CD4-positive, alpha-beta T cell treated with Interleukin-2 at 100 ng/mL for 4 hours (primary cell): ENCODE measurements at places on chromosomes 12 and 14.

- no peak for DNase-seq
These were observed 32.3 kb downstream of the MED13L start for GRCh38 chr12:116245189-116245588.

DNA sequence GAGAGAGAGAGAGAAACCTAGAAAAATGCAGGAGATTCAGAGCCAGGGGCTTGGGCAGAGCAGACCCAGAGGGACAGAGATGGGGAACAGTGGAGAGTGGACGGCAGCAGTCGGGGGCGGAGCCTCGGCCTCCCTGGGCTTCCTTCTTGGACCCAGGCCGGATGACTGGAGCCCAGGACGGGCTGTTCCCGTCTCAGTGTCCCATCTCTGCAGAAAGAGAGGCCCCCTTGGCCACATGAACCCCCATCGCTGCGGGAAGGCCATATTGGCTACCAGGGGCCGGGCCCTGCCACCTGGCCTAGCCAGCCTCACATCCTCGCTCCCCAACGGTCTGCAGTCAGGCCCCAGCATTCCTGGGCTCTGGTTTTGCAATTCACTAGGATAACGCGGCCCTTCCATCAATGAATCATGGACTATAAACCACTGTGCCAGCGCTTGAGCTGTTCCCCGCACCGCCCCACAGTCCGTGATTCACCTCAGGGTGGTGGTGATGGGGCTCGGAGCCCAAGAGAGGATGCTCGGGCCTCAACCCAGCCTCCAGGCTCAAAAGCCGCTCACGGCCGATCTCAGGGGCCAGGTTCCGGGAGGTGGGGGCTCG, 116.5 kb downstream of the RFLNA start:
- no peak for DNase-seq

DNA sequence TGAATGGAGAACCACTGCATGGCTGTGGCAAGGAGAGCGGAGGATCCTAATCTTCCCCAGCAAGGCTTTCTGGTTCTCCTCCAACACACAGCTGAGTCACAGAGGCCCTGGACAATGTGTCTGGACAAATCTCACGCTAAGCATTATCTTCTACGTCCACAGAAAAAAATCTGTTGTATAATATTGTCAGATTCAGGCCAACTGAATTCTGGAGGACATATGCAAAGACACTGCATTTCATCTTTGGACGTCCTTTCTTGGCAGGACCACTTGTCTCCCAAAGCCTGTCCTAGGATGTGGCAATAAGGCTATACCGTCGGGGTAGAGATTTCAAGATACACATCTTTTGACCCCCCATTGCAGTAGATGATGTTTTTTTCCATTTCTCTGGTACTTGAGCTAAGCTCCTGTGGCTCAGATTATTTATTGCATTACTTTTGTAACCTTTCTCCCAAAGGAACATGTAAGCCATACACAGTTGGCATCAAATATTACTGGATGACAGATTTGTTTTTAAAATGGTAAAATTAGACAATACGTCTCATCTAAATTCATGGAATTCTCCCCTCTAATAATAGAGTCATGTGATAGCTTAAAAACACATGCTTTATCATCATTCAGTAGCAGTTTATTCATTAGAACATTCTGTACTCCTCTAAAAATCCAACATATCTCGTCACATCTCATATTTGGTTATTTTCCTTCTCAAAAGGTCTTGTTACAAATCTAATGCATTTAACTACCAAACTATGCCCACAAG, 19.4 kb downstream of the LMO3 start:
- no peak for DNase-seq

GRCh38 chr14:69101331-69101826, 51.5 kb downstream of the DCAF5 start:
- peak; percentile 26 for DNase-seq

- DNase-seq, result no peak
These were observed 58.9 kb downstream of the ANAPC7 start for GRCh38 chr12:110344657-110345056.

- no peak for DNase-seq
These were observed 477.9 kb downstream of the ATP23 start for GRCh38 chr12:58419196-58419760.

DNA sequence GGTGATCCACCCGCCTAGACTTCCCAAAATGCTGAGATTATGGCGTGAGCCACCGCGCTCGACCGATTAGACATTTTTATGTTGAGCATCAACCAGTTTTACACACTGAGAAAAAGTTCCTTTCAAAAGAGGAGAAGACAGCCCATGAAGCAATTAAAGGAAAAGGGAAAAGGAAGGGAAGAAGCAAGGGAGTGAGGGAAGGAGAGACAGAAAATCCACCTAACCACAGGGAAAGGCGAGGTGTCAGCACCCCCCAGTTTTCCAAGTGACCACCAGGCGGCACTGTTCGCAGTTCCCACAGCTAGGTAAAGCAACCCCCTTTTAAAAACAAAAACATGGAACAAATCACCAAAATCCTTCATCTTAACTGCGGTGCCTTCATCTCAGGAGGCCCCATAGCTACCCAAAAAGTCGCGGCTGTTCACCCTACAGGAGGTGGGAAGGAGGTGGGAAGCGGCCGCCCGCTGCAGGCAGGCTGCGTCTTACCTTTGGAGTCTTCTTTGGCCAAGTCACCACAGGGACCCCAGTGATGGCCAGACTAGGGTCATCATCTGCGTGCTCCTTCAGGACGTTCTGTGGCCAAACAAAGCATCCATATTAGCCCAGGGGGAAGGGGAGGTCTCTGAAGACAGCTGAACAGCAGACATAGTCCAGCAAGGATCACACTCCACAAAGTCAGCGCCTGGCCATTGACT, 86.6 kb downstream of the KDM2B start:
- DNase-seq, result peak; percentile 62

GRCh38 chr12:69837191-69837590, 12.2 kb downstream of the MYRFL start:
- DNase-seq, result no peak

DNA sequence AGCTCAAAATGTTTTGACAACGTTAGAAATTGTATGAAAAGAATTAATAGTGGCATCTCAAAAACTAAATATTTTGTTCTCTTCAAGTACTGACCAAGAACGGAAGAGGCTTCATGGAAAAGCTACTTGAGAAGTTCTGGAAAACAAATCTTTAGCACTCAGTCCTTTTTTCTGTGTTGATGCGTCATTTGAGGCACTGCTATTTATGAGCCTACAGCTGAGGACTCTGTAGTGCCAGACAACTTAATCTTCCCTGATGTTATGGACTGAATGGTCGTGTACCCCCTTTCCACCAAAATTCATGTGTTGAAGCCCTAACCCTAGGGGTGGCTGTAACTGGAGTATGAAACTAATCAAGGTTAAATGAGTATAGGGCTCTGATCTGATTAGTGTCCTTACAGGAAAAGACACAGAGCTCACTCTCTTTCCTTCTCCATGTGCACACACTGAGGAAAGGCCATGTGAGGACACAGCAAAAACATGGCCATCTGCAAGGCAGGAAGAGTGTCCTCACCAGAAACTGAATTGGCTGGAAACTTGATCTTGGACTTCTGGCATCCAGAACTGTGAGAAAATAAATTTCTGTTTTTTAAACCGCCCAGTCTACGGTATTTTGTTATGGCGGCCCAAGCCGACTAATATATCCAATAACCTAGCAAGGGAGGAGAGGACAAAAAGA, 337.0 kb upstream of the CLEC14A start:
- DNase-seq, result no peak

GRCh38 chr12:88092771-88093170, 49.1 kb downstream of the CEP290 start:
- no peak for DNase-seq

DNA sequence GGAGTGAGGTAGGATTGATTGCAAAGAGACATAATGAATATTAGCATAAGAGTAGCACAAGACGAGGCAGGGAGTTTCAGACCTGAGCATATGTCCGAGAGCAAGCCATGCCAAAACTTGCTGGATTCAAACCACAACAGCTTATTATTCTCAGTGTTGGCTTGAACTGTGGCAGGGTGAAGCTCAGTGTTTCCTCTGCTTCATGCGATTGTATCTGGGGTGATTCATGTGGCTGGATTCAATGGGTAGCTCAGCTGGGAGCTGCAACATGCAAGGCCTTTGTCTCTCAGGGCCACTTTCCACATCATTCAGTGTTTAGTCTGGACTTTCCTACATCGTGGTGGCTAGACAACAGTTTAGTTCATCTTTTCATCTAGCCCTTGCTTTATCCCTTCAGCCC, 22.1 kb upstream of the E2F7 start:
- no peak for DNase-seq

- no peak for DNase-seq
These were observed 66.6 kb downstream of the FLRT2 start for GRCh38 chr14:85596562-85596961.

- no peak for DNase-seq
These were observed 68.5 kb downstream of the SLC6A12 start for GRCh38 chr12:145369-145960.

DNA sequence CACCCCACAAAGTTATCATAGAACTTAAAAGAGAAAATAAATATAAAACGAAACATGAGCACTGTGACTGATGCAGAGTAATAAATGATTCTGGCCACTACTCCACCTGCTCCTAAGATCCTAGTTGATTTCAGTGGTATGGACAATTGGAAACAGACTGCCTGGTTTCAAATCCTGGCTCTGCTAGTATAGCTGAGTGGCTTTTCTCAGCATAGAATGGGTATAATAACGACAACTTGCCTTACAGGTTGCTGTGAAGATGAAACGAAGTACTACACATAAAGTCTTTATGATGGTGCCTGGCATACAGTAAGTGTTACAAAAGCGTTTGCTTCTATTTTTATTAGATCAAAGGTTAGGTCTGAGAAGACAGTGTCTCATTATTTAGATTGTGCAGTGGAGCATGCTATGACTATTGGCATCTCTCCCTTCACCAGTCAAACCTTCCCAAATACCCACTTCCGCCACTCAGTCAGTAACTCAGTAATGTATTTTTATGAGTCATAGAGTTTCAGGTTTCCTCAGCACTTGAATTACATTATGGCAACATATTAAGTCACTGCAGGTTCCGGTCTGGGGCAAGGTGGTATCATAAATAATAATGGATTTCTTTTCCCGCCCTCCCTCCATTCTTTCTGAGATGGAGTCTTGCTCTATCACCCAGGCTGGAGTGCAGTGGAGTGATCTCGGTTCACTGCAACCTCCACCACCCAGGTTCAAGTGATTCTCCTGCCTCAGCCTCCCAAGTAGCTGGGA, 29.7 kb upstream of the NR2C1 start:
- peak; percentile 46 for DNase-seq
